ENCODE measurements at places on chromosomes 5 and 9.

- DNase-seq, result no peak
Measured at GRCh38 chr5:124678922-124679519, 67.4 kb downstream of the ZNF608 start.

DNA sequence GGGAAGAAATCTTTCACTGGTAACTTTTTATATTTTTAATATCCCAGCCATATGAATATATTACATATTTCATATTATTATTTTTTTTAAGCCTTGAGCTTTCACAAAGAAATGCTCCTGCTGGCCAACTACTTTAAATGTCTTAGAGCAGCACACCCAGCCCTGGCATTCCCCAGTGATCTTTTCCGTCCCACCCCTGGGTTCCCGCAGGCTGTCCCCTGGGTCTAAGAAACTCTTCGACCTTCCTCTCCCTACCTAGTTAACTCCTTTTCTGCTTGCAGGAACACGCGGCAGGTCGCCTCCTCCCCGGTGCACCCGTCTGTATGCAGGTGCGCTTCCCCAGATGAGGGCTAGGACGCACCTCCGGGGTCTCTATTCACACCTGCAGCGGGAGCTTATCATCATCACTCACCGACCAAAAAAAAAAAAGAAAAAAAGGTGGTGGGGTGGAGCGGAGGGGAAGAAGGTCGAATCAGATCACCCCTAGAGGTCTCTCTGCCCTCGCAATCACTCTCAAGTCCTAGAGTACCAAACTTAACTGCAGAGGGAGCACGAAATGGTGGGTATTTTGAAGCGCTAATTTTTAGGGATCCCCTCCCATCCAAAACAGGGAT lies 696 bp downstream of the ZFP62 start:
- peak; percentile 27 for DNase-seq

DNA sequence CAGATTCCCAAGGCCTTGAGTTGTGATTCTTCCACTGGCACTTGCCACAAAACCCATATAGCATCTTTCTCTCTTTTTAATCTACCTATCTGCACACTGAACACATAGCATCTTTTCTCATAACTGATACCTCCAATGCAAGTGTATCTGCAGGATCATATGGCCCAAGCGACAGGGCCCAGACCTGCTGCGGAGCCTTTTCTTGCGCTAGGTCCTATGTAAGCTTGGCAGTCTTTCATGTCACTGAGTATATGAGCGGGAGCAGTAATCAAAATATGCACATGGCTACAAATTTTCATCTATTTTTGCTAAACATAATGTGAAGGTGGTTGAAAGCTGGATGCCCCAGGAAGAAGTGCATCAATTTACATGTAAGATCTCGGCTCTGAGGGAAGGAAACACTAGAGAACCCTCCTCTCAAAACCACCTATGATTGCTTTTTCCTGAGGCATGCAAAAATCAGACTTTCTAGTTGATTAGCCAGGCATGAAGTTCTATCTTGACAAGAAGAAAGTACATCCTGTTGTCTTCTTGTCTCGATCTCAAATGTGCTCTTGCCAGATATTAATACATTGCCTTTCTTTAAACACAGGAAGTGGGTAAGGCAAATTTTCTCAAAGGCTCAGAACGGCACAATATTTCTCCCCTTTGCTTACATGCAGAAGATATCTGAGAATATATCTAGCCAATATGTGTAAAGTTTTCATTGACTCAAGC lies 26.9 kb upstream of the CEMIP2 start:
- DNase-seq, result no peak

DNA sequence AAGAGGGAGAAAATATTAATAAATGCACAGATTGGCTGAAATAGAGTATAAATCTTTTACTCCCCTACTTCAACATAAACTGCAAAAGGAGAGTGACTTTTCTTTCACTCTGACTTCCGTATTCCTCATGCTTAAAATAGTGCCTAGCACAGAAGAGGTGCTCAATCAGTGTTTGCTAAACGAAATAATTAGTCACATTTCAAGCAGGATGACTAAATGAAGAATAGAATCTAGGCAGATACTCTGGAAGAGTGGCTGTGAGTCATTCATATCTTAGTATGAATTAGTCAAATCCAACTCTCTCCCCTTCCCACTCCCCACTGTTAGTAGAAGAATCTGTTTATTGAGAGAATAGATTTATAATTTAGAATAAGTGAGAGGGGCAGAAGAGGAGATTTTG lies 4.8 kb downstream of the CD274 start:
- DNase-seq, result no peak

- no peak for DNase-seq
Measured at GRCh38 chr9:17990602-17991001, 411.7 kb downstream of the SH3GL2 start.

DNA sequence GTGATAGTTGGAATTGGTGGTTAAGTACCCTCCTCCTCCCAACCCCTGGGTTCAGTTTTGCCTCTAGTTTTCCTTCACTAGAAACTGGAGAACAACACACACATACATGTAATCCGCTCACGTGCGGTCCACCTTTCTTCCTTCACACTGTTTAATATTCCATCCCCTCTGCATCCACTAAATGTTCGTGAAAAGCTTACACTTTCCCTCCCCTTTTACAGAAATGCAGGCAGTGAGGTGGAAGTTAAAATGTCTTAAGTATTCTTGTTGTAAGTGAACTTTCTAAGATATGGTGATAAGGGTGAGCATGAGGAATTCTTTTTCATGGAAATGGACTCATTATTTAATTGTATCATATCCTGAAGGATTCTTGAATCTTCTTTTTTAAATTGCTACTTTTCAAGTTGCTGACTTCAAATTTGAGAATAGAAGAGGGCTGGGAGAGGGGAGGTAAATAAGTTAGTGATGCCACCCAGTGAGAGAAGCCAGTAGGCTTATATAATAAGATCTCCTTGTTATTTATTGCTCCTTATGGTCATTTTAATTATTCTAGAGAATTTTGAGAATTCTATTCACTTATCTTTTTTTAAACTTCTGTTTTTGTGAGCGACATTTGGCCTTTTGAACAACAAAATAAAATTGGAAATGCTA lies 90.2 kb downstream of the TLE4 start:
- DNase-seq, result no peak

DNA sequence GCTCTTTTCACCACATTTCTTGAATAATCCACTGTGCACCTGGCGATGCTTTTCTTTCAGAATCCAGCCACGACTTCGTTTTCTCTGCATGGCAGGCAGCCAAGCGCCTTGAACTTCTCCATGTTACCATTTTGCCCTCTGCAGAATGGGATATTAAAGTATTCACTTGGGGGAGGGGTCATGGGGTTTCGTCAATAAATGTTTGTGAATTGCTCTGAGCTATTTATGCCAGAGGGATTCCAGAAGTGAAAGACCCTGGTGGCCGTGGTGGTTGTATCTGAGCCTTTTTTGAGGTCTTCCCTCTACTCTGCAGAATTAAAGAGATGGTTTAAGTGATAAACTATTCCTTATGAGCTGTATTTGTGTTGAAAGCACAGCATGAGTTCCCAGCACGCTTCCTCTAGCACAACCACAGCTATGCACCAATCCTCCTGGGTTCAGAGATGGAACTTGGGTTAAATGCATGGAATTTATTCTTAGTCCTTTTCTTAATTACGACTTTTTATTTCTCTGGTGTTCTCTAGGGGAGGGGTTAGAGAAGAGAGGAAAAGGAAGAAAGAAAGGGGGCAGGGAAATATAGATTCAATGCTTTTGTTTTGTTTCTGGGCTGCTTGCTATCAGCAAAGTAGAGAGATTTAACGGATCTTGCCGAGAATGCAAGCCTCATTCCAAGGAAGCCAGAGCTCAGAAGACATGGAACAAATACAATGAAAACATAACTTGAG lies 478.2 kb upstream of the TNC start:
- DNase-seq, result no peak

DNA sequence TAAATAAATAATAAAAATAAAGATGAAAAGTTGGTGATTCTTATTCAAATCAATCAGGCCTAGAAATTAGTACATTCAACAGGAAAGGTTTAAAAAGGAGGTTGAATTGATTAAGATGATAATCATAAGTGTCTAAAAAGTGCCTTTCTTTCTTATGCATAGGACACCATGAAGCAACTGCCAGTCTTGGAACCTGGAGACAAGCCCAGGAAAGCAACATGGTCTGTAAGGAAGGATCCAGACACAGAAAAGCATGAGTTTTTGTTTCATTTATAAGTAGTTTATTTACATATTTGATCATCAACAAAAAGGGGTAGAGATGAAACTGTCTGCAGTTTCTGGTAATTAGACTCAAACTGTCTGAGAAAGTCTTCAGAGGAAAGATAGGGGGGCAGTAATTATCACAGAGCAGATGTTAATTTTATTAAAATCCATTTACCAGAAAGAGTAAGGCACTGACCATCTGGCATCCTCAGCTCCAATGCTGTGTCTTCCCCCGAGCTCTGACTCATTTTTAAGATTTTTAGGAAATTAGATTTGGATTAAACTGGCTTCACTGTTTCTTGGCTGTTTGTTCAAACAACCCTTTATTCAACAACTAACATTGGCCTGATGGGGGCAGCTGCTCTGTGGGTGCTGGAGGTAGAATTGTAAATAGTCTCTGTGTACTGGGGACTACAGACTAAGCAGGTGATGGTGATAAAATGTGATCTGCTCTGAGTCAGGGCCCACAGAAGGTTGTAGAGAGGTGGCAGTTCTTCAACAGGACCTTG lies 2.7 kb downstream of the RABEPK start:
- no peak for DNase-seq

GRCh38 chr5:157212307-157212706 lies 31.7 kb downstream of the ITK start:
- no peak for DNase-seq

DNA sequence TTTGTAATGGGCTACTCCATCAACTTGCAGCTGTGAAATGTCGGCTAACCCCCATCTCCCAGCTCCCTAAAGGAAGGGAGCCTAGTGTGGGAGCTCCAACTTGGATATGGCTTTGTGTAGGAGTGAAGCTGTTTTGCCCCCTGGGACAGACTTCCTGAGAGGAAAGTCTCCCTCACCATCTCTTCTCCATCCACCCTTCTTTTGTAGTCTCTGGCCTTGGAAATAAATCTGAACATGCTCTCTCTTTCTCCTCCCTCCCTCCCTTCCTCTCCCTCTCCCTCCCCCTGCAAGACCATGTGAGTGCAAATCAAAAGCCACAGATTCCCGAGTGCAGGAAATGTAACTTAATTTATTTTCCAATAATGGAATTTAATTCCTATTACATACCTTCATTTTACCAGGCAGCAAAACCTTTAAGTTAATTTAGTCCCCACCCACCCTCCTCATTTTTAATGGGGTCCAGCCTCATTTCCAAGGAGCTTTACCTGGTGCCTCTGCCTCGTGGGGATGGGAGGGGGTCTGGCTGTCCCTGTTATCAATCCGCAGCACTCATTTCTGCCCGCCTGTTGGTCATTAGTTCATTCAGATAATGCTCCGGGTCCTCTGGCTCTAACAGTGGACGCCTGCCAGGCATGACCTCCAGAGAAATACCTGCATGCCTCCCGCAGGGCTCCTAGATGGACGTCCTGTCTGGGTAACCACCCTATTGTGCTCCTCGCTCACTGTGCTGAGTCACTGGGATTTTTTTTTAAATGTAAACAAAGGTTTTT lies 122.9 kb upstream of the TAF11L2 start:
- DNase-seq, result no peak

GRCh38 chr5:43367453-43367852 lies 44.7 kb downstream of the CCL28 start:
- DNase-seq, result no peak

DNA sequence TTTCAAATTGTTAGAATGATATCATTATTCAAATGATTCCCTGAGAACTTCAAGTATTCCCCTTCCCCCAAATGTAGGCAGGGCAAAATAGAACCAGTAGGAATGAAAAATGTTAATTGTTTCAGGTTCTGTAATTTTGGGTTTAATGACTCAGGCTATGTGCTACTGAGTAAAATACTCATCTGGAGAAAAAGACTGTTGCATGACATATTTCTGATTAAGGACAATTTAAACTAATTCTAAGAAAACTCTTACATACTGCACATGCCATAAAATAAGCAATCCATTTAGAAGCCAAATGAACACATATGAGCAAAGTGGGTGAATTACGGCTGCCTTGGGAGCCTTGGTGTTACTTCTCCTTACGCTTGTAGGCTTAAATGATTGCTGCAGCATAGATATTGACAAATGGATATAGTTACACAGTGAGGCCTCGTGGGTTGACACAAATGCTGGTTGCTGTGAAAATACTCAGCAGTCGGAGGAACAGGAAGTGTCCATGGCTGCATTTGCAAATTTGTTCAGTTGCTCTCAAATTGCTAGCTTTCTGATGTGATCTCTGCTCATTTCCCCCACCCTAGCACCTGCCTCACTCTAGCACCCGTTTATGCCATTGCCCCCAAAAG lies 174.9 kb upstream of the DMAC1 start:
- DNase-seq, result no peak

DNA sequence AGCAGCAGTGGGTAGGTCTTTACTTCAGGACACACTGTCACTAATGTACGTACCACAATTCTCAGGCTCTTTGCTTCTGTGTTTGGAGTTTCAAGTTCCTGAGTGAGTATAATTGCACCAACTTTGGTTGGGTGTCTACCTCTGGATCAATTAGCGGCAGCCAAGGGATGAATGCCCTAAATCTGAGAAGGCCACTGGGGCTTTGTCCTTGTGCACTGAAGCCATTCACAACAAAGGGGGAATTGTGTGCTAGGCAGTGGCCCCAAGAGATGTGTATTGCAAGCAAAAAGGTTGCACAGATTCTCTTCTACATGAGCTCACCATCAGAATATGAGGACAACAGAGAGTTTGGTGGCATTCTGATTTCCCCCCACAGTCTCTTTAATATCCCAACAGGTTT lies 3.9 kb upstream of the PHF24 start:
- no peak for DNase-seq

DNA sequence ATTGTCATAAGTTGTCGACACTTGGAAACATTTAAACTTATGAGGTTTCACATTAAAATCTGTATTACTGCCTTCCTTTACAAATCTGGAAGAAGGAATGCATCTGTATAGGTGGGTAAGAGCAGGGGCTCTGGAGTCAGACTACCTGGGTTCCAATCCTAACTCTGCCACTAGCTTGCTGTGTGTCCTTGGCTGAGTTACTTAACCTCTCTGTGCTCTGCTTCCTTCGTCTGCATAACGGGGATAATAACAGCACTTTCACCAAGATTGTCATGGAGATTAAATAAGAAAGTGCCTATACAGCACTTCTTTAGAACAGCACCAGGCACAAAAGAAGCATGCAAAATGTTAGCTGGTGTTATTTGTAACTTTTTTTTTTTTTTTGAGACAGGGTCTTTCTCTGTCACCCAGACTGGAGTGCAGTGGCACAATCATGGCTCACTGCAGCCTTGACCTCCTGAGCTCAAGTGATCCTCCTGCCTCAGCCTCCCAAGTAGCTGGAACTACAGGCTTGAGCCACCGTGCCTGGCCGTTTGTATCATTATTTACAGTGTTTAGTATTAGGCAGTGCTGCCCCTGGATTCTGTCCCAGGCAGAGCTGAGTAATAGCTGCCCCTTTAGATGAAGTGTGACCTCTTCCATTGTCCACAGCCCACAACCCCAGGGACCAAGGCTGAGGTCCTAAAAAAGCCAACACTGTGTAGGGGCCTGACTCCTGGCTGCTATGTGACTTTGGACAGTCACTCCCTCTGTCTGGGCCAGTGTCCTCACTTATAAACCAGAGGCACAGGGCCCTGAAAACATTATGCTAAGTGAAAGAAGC lies 25.4 kb upstream of the TTLL11 start:
- DNase-seq, result no peak

All from activated CD8-positive, alpha-beta memory T cell treated with anti-CD3 and anti-CD28 coated beads for 4 hours (primary cell).